T-helper 9 cell (primary cell): ENCODE measurements at places on chromosomes 7 and 10.

DNA sequence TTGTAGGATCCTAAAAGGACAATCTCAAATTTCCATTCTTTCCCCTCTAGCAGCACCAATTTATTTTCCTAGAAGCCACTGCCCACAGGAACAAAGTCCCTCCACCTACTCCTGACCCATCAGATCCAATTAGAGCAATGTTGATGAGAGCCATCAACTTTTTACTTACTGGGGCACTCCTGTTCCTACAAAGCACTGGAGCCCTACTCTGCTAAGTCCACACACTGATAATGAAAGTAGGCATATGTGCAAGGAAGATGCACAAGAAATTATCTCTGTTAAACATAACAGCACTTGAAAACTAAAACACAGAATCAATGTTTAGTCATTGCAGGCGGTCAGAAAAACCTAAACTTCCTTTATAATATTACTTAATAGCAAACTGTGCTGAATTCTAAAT, 3.6 kb downstream of the HERPUD2 start:
- DNase-seq, result no peak

- no peak for DNase-seq
These were observed 3.1 kb upstream of the HOXA9 start for GRCh38 chr7:27168265-27168947.

DNA sequence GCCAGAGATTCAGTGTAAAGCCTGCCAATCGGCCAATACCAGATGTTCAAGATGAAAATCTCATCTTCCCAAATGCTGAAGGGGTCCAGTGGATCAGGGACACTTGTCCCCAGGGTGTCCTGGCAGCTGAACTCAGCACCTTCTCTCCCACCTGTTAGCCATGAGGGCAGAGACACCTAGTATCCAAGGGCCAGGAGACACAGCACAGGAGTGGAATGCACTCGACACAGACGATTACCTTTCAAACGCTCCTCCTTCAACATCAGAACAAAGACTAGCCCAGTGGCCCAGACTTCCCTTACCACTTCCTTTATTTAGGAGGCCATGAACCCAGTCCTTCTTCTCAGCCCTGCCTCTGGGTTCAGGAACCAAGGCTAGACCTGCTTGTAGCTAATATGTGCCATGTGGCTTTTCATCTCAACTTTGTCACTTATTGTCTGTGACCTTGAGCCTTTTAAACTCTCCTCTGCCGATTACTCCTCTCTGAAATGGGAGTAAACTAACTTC, 180.3 kb upstream of the PLXNA4 start:
- no peak for DNase-seq

DNA sequence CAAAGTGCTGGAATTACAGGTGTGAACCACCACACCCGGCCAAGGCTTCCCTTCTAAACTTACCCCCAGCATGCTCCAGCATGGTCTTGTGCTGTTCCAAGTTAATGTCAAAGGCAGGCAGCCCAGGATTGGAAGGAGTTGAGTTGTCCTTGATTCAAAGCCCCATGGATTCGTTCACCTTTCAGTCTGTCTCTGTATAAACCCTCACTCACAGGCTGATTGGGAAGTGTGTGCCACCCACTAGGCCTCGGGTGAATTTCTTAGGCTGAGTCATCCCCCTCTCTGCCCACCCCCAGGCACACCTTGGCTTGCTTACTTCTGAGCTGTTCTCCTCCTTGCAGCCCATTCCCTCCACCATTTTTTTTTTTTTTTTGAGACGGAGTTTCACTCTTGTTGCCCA, 13.3 kb upstream of the PRDX3 start:
- no peak for DNase-seq

- DNase-seq, result no peak
These were observed 63.8 kb downstream of the ALOX5 start for GRCh38 chr10:45437587-45438465.

- DNase-seq, result no peak
These were observed 583.2 kb downstream of the GATA3 start for GRCh38 chr10:8637640-8638039.

DNA sequence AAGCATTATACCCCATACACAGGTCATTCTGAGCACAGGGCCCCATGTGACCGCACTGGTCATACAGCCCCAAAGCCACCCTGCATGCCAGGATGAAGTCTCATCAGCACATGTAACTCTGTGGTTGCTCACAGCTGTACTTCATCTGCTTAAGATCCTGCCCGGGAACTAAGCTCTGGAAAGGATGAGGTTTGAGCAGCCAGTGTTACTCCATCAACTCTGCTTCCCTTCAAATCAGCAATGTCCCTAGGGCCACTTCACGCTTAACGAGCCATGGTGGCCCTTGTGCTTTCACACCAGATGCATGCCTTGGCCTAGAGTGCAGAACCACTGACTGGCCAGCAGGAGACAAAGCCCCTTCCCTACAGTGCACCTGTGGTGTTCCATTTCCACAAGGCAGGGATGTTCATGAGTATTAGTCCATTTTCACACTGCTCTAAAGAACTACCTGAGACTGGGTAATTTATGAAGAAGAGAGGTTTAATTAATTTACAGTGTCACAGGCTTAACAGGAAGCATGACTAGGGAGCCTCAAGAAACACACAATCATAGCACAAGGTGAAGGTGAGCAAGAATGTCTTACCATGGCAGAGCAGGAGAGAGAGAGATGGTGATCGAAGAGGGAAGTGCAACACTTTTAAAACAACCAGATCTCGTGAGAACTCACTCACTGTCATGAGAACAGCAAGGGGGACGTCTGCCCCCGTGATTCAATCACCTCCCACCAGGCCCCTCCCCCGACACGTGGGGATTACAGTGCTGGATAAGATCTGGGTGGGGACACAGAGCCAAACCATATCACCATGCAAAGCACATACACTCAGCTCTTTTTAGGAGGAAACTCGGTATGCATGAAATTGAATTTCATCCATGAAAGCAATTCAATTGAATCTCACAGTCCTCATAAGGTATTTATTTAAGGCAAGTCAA, 149.0 kb upstream of the CDCA7L start:
- no peak for DNase-seq
